ENCODE measurements at places on chromosomes 5 and 9. TPM values are rescaled to one million over a fixed set of nuclear protein-coding genes. Genes with fewer than 3 reads are reported as not detected.

Gene DOK3
- total RNA-seq: 8.9 TPM

Gene DNAH5
- 0.05 TPM for total RNA-seq

Gene AIF1L
- 4.0 TPM for total RNA-seq

DNA sequence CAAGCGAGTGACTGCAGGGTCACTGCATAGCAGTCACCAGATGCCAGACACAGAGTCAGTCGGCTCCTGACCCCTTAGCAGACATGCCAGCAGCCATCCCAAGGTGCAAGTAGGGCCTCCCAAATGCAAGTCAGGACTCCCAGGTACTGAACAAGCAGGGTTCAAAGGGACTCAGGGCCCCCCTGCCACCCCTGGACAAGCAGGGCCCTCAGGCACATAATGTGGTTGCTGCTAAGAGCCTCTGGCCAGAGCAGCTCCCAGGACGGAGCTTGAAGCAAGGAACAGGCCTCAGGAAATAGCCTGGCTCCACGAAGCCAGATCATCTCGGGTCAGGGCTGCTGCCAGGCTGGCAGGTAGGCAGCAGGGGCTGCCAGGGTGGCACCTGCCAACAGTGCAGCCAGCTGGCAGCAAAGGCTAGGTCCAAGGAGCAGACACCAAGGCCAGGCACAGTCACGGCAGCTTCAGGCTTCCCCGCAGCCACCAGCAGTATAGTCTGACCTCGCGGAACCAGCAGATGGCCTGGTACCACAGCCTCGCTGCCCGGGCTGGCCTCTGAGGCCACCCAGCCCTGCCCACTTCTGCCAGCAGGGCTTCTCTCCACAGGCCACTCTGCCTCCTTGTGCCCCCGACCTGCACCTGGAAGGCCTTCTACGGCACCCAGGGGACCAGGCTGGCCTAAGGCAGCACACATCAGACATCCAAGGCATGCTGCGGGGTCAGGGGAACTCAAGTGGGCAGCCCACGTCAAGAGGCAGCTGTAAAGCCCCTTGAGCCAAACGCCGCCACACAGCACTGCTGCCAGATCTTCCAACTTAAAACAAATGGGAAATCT, 7.4 kb downstream of the EEIG1 start:
- H3K4me3 ChIP-seq: no peak overlapping the region
- no peaks in the 10 kb centered on the region for H3K36me3 ChIP-seq
- H3K27ac ChIP-seq: peak overlapping the region; percentile 96
- no peaks in the 10 kb centered on the region for H3K27me3 ChIP-seq

- no peak overlapping the region for H3K27ac ChIP-seq
- H3K4me3 ChIP-seq: no peak overlapping the region
- H3K4me1 ChIP-seq: peaks cover 4% of the 10 kb centered on the region
- no peaks in the 10 kb centered on the region for H3K27me3 ChIP-seq
- peaks cover 8% of the 10 kb centered on the region for H3K36me3 ChIP-seq
Observed at GRCh38 chr9:92711844-92712243, 41.9 kb upstream of the IPPK start.

DNA sequence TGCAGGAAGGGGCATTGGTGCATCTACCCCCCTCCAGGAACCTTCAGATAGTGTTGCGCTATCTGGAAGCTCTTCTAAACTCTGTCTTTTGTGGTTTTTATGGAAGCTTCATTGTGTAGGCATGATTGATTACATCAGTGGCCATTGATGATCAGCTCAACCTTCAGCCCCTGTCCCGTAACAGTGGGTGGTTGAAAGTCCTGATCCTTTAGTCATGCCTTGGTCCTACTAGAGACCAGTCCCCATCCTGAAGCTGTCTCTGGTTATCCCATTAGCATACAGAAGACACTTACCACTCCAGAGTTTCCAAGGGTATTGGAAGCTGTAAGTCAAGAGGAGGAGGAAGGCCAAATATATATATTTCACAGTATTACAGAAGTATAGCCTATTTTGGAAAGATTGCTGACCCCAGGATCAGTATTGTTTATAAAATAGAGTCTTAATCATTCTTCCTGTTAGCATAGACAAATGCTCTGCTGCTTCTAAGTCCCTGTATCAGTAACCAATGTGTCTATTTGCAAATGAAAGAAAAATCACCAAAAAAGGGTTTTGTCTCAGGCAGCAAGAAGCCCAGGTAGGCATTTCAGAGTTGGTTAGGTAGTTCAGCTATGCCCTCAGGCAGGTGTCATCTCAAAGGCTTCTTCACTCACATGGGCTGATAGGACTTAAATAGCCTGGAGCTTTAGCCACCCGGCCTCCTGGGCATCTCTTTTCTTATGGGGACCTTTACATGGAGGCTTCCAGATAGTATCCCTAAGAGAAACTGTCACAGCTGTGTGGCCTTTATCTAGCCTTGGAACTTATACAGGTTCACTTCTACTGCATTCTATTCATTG, 41.6 kb downstream of the SPIN1 start:
- H3K4me3 ChIP-seq: no peak overlapping the region
- H3K27ac ChIP-seq: no peak overlapping the region
- H3K36me3 ChIP-seq: no peaks in the 10 kb centered on the region
- DNase-seq: no peak
- no peaks in the 10 kb centered on the region for H3K27me3 ChIP-seq

Measured in colonic mucosa (tissue), 4 donors.